ENCODE measurements at places on chromosomes 16 and 17. TPM values are rescaled to one million over a fixed set of nuclear protein-coding genes. Genes with fewer than 3 reads are reported as not detected.

- no peak for DNase-seq
These were observed 21.2 kb upstream of the MSI2 start for GRCh38 chr17:57235124-57235523.

DNA sequence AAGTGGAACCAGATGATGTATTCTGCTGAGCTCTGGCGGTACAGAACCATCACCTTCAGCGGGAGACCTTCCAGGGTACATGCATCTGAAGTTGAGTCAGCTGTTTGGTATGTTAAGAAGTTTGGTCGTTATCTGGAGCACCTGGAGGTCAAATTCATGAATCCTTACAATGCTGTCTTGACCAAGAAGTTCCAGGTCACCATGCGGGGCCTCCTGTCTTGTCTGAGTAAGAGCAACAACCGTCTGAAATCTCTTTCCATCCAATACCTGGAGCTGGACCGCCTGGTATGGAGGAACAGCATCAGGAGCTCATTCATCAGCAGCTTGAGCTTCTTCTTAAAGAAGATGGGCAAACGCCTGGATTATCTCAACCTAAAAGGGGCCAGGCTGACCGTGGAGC, 4.0 kb downstream of the FBXO39 start:
- no peak for DNase-seq

- no peak for DNase-seq
These were observed 140.0 kb downstream of the TANC2 start for GRCh38 chr17:63106050-63106449.

GRCh38 chr16:88608076-88608475, 30.3 kb upstream of the IL17C start:
- DNase-seq = no peak

DNA sequence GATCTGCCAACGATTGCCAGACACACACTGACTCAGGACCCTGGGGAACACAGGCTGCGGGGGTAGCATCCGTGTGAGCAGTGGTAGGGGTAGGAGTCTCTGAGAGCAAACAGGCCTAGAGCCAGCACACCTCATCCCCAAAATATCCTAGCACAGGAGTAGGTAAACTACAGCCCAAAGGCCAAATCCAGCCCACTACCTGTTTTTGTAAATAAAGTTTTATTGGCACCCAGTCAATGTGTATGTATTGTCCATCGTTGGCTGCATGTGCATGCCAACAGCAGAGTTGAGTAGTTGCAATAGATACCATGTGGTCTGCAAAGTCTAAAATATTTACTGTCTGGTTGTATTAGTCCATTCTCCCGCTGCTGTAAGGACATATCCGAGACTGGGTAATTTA, 55.5 kb upstream of the GPRC5B start:
- DNase-seq = no peak

PLXDC1 gene
- total RNA-seq = 0.87 TPM

DNA sequence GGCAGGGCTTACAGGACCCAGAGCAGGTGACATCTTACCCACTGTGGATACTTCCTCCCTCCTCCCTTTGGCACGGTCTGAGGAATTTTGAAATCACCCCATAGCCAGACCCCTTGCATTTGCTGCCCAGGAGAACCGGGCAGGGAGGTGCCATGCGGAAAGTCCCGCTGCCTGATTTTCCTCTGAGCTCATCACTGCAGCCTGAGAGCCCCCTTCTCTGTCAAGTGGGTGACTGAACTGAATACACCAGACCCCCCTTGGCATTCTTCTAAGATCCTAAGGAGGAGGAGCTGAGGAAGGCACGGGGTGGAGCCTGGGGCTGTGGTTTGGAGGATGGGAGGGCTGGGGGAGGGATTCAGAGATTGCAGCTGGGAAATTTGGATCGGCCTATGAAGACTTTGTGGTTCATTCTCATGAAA, 173.4 kb downstream of the RAB11FIP4 start:
- no peak for DNase-seq

MYLK3 gene
- 0.90 TPM for total RNA-seq

DNA sequence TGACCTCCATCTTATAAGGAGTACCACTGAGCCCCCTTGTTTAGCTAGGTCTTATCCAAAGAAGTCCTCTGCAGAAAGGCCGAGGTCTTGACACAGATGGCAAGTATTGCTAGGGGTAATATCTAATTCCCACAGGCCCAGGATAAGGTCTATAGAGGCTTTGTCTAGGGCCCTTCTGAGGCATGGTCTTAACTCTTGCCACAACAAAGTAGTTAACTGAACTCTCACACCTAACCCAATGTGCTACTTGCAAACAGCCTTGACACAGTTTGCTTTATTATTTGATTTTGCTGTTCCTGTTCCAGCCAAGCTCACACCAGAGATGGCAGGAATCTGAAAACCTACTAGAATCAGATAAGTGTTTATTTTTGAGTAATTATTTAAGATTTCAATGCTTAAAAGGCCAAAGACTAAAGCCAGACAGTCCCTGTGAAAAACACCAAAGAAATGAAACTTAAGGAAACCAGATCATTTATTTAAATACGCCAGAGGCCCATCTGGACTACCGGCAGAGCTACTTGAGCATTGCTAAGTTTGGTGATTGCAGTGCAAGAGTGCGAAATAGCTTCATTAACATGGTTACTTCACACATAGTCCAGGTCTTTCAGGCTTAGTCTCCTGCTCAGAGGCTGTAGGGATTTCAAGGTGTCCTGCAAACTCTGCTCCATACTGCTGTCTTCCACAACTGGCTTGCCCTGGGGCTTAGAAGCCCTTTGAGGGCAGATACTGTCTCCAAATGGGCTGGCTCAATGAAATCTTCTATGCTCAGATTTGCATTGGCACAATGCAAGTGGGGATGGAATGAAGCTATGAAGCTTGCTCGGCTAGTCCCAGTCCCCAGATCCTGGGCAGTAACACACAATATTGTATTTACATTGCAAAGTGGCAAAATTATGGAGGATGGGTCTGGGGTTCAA, 28.5 kb upstream of the SUPT4H1 start:
- DNase-seq = no peak

DNA sequence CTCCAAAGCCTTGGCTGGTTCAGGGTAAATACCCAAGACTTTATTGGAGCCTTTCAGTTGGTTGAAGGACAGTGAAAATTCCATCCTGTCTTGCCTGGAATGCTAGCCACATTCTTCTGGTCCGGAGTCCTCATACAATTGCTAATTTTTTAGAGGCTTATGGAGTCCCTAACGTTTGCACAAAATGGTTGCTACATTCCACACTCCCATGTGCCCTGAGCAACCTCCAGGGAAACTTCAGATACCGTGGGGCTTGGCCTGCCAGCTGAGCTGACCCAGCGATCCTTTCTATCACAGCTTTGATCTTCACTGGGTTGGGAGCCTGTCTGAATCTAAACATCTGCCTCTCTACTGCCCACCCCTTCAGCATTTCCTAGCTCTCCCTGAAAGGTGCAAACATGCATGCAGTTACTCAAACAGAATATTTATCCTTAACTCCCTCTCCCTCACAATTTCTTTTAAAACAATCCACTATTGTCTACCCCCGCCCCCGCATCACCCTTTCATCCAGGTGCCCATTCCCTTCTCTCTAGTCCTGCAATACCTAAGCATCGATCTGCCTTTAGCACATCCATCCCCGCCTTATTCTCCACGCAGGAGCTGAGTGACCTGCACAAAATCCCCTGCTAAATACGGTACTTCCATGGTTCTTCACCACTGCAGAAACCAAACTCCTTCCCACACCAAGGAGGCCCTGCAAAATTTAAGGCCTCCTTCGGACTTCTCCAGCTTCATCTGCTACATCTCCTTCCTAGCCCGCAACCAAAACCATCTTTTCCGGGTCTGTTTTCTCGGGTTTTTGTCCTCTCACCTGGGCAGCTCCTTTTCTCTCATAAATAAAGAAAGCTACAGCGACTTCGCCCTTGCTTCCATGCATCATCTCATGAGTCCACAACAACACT, 810 bp upstream of the GAN start:
- no peak for DNase-seq

DNA sequence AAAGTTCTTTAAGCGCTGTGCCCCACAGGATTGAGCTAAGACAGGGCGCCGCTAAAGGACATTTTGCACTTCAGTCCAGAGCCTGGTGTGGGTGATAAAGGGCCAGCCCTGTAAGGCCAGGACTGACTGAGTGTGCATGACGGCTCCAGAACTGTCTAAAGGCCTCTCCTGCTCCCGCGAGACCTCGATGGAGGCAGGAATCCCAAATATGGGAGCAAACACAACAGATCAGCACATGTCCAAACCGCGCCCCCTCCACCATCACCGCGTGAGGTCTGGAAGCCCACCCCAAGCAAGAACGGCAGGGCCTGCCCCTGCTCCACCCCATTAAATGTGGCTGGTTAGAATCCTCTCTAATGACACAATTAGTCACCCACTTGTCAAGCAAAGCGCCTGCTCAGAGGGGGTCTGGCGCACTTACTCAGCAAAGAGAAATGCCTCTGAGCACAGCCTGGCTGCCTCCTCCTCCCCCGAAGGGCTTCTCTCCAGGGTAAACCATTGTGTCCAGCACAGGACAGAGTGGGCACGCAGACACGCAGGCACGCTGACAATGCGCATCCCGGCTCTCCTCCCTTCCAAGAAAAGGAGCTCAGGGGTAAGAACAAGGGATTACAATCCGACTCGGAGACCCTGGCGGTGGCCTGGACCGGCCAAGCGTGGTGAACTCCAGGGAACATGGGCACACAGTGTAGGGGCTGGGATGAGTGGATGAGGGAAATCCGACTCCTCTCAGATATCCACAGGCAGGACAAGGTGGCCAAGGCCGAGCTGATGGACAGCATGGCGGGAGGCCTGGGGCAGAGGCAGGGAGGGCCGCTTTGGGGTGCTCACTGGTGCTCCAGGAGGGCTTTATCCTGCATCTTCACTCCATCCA, 1.5 kb downstream of the MXRA7 start:
- DNase-seq = no peak

- DNase-seq = no peak
These were observed 16.5 kb upstream of the AKTIP start for GRCh38 chr16:53519417-53520091.

DNA sequence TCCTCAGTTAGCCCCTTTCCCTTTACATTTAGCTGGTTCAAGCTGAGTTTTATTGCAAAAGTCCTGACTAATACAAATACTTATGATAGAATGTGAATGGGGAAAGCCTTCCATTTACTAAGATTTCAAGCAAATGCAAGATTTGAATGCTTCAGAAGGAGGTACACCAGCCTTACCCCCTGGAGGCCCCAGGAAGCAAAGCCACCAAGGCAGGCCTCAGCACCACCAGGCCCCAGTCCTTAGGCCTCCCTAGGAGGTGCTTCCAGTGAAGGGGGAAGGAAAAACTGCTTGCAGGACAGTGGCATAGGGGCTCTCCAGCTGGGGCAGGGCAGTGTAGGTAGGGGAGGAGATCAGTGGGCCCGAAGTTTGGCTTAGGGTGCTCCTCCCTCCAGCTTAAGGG, 7.3 kb upstream of the PRPSAP2 start:
- no peak for DNase-seq

GRCh38 chr17:51455211-51455610, 194.9 kb downstream of the UTP18 start:
- DNase-seq = no peak

GRCh38 chr16:50195276-50195675, 42.2 kb downstream of the TENT4B start:
- DNase-seq = no peak

DNA sequence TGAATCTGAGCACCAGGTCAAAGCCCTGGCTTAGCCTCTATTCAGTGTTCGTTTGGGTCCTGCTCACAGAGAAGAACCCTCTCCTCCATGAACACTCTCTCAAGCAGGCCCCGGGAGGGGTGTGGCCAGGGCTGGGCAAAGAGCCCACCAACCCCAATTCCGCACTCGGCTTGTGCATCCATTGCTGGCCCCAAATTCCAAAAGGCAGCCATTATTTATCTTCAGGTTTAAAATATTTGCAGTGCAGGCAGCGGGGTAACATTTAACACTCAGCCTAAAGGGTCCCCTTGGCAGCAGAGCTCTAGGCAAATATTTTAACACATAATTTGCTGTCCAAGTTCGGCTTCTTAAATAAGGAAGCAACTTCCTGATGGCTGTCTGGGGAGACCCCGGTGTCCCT, 115.7 kb downstream of the ZNF423 start:
- no peak for DNase-seq

- DNase-seq = no peak
These were observed 38.6 kb downstream of the LITAFD start for GRCh38 chr16:8920645-8921346.

DNA sequence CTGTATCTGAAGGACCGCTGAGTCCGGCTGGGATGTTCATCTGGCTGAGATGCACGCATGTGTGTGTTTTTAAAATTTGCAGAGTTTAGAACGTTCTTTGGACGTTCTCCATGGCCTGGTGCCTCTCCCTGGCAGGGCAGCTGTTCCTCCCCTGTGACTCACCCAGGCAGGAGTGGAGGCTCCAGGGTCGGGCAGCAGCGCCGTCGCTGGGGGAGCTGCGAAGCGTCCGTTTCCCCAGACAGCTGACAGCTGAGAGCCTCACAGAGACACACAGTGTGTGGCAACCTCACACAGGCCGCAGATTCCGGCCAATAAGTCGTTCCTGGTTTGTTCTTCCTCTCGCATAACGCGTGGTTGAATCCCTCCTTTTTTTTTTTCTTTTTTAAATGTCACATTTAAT, 80.6 kb downstream of the OR1D5 start:
- DNase-seq = no peak

GRCh38 chr17:76432712-76433336, 20.1 kb downstream of the UBE2O start:
- DNase-seq = no peak

DNA sequence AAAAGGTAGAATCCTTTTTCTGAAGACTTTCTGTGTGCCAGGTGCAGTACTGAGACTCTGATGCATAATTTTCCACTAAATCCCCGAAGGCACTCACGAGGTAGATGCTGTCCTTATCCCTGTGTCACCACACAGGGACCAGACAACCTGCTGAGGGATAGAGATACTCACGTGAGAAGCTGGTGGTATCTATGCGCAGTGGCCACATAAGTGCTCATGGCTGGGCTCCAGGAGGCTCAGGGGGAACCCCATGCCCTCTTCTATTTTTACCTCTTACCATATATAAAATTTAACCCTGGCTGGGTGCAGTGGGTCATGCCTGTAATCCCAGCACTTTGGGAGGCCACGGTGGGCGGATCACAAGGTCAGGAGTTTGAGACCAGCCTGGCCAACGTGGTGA, 38.3 kb downstream of the NT5M start:
- DNase-seq = no peak

KRT24 gene
- not detected for total RNA-seq

RUNDC1 gene
- total RNA-seq = 17.4 TPM

TNS4 gene
- total RNA-seq = 3.9 TPM

Measured in activated T-cell treated with anti-CD3 and anti-CD28 coated beads, Interleukin-2, amount 50 U/mL, for 4 hours (primary cell).